ENCODE measurements at places on chromosomes 7 and 10. TPM values are rescaled to one million over a fixed set of nuclear protein-coding genes. Genes with fewer than 3 reads are reported as not detected.
A peak's percentile ranks its signal among the peaks of the same experiment; 100 is the strongest.

SEMA3E gene
- 0.20 TPM for total RNA-seq

HMX3 gene
- total RNA-seq, result not detected

TEX47 gene
- not detected for total RNA-seq

ABHD11 gene
- total RNA-seq, result 7.2 TPM

DNA sequence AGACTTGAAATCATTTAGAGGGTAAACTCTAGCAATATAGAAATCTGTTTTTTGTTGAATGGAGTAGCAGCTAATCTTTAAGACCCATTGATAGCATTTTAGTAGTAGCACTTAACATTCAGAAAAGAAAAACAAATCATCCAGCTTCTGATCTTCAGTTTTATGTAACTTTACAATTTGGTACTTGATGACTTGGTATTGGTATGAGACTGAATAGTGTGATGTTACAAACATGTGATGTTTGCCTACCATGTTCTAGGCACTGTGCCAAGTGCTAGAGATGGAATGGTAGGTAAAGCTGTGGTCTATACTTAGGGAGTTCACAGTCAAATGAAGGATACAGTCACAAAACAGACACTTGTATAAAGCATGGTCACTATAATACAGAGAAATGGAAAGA, 21.3 kb downstream of the ZEB1 start:
- DNase-seq, result peak; percentile 40

DNA sequence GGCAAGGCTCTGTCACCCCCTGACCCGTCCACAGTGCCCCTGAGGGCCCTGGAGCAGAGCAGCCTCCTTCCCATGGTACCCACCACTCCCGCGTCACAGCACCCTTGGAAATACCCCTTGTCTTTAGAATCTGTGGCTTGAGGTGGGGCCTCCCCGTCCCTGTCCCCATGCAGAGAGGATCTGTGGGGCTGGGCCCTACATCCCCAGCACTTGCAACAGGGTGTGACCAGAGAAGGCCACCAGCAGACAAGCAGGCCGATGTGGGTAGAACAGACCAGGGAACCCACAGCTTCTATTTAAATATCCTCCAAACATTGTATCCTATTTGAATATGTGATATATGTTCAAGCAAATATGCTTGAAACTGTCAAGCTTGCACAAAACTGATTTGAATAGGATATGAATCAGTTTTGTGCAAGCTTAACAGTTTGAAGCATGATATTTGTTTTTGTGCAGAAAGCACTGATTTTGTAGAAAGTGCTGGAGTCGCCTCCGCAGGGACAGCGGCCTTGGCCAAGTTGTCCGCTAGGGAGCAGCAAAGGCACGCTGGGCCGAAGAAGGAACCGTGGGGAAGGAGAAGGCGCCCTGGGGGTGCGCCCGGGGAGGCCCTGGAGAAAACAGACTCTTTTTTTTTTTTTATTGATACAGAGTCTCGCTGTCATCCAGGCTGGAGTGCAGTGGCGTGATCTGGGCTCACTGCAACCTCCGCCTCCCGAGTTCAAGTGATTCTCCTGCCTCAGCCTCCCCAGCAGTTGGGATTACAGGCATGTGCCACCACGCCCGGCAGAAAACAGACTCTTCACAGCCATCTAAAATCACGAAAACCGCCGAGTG, 2.2 kb downstream of the CFAP46 start:
- peak; percentile 48 for DNase-seq

GRCh38 chr7:151226560-151226874, 488 bp downstream of the ABCF2 start:
- DNase-seq, result no peak

GRCh38 chr7:89054361-89054760, 258.8 kb upstream of the TEX47 start:
- no peak for DNase-seq

- no peak for DNase-seq
Measured at GRCh38 chr10:49089557-49090188, 25.6 kb downstream of the VSTM4 start.

GRCh38 chr7:89826557-89826956, 327.7 kb upstream of the STEAP1 start:
- DNase-seq, result no peak

- DNase-seq, result peak; percentile 74
Measured at GRCh38 chr7:100469227-100470044, 5.4 kb upstream of the SPACDR start.

DNA sequence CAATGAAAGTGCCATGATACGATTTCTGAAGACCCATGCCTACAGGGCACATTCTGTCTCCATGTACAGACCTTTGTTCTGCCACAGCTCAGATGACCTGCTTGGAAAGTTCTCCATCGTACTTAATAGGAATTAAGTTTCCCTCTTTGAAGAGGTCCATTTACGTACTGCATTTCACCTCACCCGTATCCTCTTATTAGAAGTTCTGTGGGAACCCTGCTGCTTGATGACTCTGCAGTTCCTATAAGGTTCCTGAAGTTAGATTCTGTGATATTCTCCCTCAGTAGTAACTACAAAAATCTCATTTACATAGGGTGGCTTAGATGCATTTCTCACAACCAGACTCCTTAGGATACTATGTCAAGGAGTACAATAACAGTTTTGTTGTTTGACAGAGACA, 50.9 kb downstream of the MINDY3 start:
- DNase-seq, result no peak

GRCh38 chr10:71084061-71084817, 128.1 kb upstream of the UNC5B start:
- no peak for DNase-seq

All from lung microvascular endothelial cell (primary cell).